ENCODE measurements at places on chromosomes 13 and 19.

- no peak for DNase-seq
Measured at GRCh38 chr13:37736045-37736444, 133.5 kb downstream of the TRPC4 start.

GRCh38 chr13:41457589-41458186, 338 bp downstream of the RGCC start:
- no peak for DNase-seq

GRCh38 chr19:38658462-38659306, 11.2 kb downstream of the ACTN4 start:
- DNase-seq = no peak

DNA sequence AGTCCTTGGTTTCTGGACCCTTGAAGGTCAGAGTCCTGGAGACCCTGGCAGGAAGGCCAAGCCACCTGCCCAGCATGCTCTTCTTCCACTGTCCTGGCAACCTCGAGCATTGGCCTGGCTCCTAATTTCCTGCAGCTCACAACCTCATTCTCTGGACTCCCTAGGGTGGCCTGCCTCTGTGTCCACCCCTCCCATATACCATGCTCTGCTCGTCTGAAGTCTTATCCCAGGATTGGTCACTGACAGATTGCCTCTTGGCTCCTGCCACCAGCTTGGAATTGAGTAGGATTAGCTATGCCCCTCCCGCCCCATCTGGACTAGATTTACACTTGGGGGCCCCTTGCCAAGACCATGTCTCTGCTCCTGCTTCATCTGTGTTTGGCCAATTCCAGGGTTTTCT, 17.1 kb upstream of the WASF3 start:
- DNase-seq = no peak

DNA sequence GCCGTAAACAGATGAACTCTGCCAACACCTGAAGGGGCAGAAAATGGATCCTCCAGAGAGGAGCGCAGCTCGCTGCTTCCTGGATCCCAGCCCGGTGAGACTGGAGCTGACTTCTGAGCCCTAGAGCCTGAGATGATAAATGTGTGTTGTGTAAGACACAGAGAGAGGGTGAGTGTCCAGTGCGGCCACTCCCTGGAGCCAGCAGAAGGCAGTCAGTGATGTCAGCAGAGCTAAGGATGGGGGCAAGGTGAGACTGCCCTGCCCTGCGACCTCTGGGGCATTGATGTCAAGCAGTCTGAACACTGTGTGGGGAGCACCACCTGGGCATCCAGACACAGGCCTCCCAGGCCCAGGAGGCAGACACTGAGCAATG, 9.7 kb upstream of the SLC35E1 start:
- DNase-seq = no peak

- no peak for DNase-seq
Measured at GRCh38 chr13:74816737-74817136, 665.2 kb downstream of the TBC1D4 start.

GRCh38 chr13:46183018-46183946, 1.3 kb upstream of the LCP1 start:
- no peak for DNase-seq

DNA sequence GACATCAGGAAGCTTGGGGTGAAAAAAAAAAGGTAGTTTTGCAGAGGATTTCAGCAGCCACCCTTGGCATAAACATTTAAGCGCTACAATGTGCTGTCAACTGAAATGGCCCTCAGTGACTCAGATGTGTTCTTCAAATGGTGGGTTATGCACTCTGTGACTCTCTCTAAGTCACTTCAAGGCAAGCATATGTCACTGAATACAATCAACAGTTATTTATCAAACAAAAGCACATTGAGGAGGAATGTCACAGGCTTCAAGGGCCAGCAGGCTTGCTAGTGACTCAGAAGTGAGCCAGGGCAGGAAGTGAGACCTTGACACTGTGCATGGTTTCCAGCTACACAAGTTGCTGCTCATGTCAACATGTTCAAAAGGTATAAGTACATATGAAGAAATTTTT, 523.7 kb upstream of the HTR2A start:
- no peak for DNase-seq

DNA sequence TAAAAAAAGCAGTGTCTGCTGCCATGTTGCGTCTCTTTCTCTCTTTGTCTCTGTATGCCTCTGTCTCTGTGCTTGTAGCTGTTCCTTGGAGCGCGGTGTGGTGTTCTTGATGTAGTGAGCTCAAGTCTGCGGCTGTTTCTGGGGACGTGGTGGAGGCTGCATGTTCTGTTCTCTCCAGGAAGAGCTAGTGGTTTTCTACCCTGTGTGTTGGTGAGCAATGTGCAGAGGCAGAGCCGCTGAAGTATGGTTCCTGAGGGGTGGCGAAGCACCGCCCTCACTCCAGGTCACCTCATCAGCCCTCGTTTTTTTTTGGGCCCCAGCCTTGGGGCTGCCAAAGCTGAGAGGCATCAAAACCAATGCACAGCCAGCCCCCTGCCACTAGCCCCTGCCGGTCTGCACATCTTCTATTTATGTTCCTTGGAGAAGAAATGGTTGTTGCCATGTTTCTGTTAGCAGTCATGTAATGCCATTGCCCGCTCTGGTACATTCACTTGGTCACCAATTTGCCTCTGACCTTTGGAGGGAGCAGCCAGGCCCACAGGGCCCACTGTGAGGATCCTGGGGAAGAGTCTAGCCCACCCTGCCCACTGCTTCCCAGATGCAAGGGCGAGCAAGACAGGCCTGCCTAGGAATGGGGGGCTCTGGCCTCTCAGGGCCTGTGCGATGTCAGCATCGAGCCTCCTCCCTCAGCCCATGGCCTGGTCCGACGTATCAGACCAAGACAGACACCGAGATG, 7.2 kb downstream of the HNRNPL start:
- DNase-seq = peak; percentile 30

DNA sequence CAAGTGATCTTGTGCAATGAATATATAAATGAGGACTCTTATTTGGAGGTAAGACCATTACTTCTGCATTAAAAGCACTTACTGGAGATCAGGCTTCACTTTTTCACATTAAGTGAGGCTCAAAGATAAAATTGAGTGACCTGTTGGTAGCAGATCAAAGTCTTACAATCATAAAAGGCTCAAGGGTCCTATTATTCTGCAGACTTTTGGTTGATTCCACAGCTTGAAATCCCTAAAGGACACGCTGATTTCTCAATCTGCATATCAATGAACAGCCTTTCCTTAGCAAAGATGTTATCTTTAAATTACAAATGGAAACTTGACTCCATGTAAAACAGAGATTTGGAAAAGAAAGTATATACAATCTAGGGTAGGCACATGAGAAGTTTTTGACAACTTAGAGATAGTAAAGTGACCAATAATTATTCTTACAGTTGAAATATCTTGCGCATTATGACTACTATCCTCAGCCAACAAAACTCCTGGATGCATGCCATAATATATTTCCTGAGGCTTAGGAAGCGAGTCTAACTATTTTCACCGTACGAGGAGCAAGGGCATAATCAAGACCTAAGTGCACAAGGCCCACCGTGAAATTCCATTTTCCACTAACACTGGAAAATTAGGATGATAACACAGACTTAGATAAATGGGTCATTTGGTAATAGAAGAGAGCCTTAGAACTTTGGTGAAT, 640.7 kb downstream of the LIG4 start:
- DNase-seq = no peak

- no peak for DNase-seq
Measured at GRCh38 chr13:97194479-97194878, 27.7 kb upstream of the MBNL2 start.

- no peak for DNase-seq
Measured at GRCh38 chr13:92017737-92018136, 619.3 kb downstream of the GPC5 start.

DNA sequence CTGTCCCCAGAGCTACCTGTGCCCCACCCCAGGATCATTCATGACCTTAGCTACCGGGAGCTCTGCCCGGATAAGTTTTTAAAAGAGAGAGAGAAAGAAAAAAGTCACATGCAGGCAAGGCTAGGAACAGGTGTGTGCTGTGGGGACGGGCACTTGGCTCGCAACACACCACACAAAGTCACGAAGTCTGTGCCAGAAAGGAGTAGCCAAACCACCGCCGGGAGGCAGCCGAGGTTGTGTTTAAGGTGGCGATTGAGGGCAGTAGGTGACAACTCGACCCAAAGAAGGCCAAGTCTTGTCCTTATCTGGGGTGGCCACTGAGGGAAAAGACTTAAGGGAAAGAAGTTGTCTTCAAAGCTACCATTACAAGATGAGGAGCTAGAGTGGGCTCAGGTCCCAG, 4.6 kb upstream of the TSHZ3 start:
- no peak for DNase-seq

DNA sequence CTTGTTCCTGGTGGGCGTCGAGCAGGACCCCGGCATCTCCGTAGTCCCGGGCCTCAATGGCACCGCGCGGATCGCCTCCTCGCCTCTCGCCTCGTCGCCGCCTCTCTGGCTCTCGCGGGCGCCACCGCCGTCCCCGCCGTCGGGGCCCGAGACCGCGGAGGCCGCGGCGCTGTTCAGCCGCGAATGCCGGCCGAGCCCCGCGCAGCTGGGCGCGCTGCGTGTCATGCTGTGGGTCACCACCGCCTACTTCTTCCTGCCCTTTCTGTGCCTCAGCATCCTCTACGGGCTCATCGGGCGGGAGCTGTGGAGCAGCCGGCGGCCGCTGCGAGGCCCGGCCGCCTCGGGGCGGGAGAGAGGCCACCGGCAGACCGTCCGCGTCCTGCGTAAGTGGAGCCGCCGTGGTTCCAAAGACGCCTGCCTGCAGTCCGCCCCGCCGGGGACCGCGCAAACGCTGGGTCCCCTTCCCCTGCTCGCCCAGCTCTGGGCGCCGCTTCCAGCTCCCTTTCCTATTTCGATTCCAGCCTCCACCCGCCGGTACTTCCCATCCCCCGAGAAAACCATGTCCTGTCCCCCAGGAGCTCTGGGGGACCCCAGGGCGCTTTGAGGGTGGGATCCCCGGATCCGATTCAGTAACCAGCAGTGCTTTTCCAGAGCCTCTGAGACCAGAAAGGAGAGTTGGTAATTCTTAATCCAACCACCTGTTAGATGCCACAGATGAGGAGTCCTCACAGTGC, 885 bp downstream of the MLNR start:
- DNase-seq = no peak

- DNase-seq = no peak
Measured at GRCh38 chr19:42281146-42281826, 12.2 kb downstream of the CIC start.

DNA sequence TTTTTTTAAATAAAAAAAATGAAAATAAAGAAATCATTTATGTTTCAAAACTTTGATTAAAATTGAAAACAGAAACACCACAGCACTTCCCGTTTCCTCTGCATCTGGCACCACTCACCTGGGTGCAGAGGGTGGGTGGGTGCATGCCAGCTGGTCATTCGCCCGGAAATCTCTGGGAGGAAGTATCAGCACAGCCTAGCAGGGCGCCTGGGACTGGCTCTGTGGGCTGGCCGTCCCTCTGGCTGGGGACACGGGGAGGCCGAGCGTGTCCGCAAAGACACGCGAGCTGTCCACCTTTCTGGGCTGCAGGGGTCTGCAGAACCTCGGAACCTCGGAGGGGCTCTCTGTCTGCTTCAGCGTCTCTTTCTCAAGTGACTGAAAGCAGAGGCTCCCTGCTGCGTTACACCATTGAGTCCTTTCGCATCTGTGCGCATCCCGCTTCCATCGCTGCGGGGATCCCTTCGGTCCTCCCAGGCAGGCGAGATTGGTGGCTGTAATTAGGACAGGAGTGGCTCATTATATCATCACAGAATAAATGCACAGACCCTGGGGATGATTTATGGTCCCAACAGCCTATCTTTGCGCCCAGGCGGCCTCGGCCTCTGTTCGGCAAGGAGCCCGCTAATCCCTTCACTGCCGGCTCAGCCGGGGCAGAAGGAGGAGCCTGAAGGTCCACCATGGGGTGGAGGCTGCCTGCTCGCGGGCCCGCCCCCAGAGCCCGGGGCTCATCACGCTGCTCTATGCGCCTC, 17.2 kb downstream of the CRTC1 start:
- DNase-seq = peak; percentile 46

- DNase-seq = no peak
Measured at GRCh38 chr19:23415561-23416191, 20.4 kb upstream of the ZNF91 start.

GRCh38 chr13:112603641-112604225, 15.8 kb upstream of the TUBGCP3 start:
- DNase-seq = no peak

- DNase-seq = no peak
Measured at GRCh38 chr19:42246922-42247639, 4.7 kb upstream of the GSK3A start.

DNA sequence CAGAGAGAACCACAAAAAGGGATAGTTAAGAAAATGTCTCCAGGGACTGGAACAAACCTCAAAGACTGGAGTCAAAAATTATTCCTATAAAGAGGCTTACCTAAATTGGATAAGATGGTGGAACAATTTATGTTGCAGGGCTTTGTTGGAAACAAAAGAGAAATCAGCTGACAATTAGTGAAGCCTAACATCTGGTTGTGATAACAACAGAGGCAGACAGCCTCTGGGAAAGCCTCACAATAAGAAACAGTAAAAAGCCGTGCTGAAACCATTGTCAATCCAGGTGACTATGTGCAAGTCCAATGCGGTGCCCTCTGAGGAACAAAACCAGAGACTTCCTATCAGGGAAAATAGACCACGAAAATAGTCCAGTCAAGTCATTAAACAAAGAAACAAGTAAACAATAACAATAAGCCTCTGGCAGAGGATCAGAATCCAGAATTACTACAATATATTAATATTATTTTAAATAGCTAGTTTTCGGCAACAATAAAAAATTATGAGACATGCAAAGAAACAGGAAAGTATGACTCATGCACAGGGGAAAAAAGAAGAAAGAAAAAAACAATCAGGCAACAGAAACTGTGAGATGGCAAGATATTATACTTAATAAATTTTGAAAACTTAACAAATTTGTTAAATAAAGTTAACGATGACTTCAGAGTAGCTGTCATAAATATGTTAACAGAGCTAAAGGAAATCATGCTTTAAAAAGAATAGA, 99.7 kb upstream of the RXFP2 start:
- no peak for DNase-seq

DNA sequence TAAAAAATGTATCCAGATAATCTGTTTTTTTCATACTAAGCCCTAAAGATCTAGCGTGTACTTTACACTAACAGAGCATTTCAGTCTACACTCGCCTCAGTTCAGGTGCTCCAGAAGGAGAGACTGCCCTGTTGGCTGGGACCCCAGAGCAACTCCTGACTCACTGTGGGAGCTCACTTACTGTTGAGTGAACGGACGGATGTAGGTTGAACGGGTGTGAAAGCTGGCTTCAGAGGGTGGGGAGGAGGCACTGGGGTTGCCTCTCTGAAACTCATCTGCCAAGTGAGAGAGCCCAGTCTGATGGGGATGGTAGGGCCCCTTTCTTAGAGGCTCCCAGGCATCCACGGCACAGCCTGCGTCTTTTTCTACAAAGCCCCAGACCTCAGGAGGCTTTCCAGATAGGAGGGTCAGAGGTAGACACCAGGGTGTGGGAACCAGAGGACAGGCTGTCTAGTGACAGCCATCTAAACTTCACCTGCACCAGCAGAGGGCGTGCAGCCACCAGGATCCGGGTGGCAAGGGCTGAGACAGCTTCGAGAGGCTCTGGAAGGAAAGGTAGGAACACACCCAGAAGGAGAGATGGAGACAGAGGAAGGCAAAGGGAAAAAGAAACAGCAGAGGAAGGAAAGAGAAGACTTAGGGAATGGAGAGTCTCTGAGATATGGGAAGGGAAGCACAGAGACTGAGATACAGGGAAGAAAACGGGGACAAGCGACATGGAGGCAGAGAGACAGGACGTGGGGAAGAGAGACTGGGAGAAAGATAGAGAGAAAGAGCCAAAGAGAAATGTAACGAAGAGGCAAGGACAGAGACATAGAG, 3.7 kb downstream of the KASH5 start:
- DNase-seq = peak; percentile 66

- no peak for DNase-seq
Measured at GRCh38 chr13:98922306-98922705, 55.6 kb downstream of the DOCK9 start.

Data from stimulated activated CD8-positive, alpha-beta memory T cell treated with anti-CD3 and anti-CD28 coated beads, Interleukin-4, amount 100 ng/mL, for 1 hour (primary cell).